ENCODE measurements at places on chromosomes 12 and 14.

DNA sequence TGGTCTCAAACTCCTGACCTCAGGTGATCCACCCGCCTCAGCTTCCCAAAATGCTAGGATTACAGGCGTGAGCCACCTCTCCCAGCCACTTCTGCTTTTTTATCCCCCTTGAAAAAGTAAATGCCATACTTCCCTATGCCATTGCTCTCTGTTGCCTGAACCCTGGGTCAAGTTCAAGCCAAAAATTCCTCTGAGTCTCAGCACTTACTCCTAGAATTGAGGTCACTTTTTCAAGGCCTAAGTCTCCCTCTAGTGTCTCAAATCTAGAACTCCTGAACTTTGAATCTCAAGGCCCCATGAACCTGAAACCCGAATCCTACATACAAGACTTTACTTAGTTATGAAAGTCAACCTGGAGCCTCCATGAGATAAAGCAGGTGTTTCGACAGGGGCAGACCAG is 1.4 kb upstream of the APOBEC1 start:
- DNase-seq = no peak

DNA sequence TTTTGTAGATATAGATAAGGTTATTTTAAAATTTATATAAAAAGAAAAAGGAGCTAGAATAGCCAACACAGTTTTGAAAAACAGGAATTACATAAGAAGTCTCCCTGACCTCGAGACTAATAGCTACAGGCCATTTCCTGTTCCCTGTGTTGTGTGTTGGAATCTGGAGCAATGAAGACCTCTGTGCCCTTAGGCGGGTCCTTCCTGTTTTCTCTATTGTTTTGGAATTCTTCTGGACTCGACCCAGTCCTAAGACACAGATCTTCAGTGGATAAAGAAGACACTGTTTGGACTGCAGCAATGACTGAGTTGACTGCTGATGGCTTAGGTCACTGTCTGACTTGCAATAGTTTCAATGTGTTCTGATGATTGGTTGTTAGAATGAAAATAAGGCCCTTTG is 26.2 kb downstream of the SNRPF start:
- no peak for DNase-seq

GRCh38 chr12:19491863-19492262 is 52.6 kb downstream of the AEBP2 start:
- no peak for DNase-seq

DNA sequence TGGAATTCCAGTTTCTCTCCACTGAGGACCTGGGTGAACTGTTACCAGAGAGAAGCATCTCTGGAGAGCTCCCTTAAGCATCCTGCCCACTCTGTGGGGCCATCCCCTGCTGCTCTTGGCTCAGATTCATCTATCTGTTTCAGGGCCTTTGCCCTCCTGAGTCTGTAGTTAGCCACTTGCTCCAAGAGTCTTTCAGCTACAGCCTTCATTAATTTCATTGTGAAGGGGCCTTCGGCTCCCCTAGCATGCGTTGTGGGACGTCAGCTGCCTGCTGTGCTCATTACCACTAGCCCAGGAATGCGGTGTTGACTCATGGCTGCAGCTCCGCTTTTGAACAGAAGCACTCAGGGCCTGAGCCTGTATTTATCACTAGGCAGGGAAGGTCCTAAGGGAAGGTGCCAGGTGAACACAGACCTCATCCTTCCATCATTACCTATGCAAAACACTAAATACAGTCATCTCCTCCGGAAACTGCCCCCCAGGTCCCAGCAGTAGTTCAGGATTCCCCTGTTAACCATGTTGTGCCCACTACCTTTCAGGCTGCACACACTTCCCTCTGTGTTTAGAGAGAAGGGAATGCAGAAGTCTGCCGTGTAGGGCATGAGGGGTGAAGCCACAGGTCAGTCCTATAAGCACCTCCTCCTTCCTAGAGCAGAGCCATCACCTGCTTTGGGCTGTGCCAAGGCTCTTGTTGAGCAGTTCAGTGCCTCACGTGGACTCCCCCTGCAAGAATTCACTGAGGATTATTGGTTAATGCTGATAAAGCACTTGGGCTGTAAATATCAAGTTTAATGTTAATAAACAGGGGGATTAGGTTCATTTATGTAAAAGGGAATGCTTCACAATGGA is 191.4 kb downstream of the CACNA1C start:
- no peak for DNase-seq

GRCh38 chr12:54272214-54272613 is 7.7 kb downstream of the CBX5 start:
- DNase-seq = no peak

GRCh38 chr12:12561371-12562015 is 1.2 kb downstream of the DUSP16 start:
- no peak for DNase-seq

GRCh38 chr14:44971459-44971858 is 9.5 kb downstream of the TOGARAM1 start:
- no peak for DNase-seq

DNA sequence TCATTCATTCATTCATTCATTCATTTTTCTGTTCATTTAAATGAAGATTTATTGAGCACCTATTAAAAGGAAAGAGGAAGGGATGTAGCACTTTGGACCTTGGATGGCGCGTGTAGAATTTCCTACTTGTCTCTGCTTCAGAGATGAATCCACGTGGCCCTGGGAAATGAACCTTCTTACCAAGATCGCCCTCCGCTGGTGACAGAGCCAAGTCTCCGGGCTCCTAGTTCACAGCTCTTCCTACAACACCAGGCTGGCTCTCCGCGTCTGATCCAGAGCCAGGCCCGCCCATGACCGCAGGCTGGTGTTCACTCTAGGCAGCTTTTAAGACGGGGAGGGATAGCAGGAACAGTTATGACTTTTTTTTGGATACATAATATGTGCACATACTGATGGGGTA is 70.9 kb upstream of the PIWIL1 start:
- no peak for DNase-seq
